RPMI7951 (cell line): ENCODE measurements at places on chromosomes 5 and 9. TPM values are rescaled to one million over a fixed set of nuclear protein-coding genes. Genes with fewer than 3 reads are reported as not detected.

Gene FOXD4L5
- not detected in 2 replicates for total RNA-seq

Gene MYMK
- not detected in 2 replicates for total RNA-seq

DNA sequence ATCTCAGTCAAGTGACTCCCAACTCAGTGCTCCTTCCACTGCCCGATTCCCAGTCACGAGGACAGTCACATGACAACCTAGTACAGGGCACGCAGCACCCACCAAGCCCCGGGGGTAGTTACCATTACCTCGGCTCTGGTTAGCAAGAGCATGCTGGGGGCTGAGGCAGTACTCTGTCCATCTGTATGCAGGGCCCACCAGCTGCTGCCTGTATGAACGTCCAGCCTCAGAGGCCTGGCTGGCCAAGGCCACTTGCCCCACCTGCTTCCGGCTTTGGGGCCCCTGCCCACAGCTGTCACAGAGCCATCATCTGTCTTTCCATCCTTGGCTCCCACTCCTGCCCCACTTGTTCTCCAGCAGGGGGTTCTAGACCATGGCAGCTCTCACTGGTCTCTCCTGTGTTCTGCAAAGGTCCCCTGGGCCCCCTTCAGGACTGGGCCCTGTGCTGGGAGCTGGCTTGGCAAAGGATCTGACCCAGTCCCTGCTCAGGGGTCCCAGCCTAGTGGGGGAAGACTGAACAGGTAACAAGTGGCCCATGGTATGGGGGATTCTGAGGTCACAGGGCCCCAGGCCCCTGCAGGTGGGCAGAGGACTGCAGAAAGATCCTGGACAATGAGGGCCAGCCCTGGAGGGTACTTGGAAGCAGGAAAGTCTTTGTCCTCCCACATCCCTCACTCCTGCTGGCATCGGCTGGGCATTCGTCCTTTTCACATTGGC is 3.3 kb downstream of the RPL35 start:
- DNase-seq, result no peak

GRCh38 chr9:136501686-136502085 is 18.8 kb upstream of the SEC16A start:
- DNase-seq, result no peak

DNA sequence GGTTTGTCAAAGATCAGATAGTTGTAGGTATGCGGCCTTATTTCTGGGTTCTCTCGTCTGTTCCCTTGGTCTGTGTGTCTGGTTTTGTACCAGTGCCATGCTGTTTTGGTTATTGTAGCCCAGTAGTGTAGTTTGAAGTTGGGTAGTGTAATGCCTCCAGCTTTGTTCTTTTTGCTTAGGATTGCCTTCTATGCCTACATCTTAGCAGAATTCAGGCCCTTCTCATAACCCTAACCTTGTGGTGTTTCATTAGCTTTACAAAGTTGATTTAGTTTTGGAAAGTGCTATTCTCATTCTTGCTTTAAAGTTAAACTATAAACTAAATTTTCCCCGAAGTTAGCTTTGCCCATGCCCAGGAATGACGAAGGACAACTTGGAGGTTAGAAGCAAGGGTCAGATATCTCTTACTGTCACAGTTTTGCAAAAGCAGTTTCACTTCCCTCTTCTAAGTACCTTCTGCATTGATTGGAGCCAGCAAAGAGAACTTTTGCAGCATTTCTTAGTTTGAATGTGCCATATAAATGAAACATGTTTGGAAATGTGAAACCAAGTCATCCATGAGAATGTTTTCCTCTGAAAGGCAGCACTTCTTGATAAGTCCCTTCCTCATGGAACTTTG is 274.3 kb upstream of the DMRT1 start:
- no peak for DNase-seq

- DNase-seq, result no peak
Observed at GRCh38 chr5:155844542-155844941, 482.4 kb upstream of the SGCD start.
